ENCODE measurements at places on chromosomes 6 and 20.

- DNase-seq, result no peak
These were observed 25.8 kb downstream of the BCAS4 start for GRCh38 chr20:50820515-50821256.

DNA sequence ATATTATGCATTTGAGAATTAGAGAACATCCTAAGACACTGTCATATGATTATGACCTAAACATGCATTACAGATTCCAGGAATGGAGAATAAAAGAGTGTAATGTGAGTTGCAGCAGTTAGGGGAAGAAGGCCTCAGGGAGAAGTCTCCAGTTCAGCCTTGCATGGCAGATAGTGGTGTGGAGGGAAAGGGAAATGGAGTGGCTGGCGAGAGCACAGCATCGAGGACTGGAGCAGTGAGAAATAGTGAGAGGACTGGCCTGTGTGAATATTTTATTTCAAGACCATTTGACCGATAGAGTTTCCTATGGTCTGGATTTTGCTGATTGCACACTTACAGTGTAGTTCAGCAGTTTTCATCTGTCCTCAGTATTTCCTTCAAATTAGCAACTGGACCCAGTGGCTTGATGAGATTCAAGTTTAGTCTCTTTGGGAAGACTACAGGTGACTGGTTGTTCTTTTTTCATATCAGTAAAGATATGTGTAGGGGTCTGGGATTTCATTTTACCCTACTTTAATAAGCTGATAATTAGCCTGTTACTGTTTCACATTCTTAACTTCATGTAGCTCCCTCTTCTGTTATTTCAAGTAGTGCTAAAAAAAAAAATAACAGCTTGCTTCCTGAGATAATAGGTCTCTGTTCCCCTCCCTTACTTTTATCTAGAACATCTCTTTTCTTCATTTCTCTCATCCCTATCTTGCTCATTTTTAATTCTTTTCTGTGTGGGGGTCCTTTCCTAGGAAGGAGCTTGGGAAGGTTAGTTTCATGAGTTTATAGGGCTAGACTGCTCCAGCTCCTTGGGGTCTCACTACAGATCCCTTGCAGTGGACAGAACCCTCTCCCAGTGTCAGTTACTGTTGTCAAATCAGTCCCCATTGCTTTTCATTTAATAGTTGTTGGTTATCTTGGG lies 27.9 kb downstream of the BLTP3A start:
- DNase-seq, result no peak

DNA sequence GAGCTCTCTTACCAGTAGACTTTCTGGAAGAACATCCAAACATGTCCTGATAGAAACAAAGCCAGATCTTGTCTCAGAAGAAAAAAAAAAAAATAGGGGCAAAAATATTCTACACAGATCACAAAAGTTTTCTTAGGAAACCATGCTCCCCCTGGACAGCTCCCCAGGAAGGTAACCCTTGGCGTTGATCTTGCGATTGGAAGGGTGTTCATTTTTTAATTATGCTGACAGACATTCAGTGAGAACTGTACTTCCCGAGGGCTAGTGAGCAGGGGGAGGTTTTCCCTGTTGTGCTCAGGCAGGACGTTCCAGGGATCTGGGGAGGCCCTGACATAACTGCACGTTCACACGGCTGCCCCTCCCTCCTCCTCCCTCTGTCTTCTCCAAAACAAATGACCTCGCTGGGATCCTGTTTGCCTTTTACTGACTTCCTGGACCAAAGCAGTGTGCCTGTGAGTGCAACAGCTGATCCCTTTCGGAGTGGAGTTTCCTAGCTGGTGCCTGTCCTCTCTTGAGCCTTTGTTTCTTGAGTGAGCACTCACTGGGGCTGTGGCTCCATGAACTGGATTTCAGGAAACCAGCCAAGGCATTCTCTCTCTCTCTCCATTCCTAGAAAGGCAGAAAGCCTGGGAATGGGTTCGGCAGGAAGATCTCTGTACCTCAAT lies 46.7 kb downstream of the MARCKS start:
- DNase-seq, result peak; percentile 24

DNA sequence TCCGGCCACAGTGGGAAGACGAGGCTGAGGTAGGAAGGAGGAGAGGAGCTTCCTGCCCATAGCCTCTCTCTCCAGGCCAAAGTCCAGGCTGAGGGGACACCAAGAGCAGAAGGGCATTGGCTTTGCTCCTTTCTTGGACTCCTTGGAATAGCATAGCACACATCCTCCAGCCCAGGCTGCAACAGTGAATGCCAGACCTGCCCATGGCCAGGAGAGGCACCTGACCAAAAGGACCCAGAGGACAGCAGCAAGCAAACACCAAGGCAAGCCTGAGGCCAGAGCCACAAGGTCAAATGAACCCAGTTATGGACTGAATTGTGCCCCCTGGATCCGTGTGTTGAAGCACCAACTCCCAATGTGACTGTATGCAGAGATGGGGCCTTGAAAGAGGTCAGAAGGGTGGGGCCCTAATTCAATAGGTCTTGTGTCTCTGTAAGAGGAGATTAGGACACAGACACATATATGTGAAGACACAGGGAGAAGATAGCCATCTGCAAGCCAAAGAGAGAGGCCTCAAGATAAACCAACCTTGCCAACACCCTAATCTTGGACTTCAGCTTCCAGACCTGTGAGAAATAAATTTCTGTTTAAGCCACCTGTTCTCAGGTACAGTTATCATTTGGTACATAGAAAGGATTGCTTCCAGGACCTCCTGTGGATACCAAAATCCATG lies 126.5 kb upstream of the NXT1 start:
- DNase-seq, result no peak

- DNase-seq, result no peak
These were observed 154.9 kb upstream of the EPHA7 start for GRCh38 chr6:93574299-93574698.

DNA sequence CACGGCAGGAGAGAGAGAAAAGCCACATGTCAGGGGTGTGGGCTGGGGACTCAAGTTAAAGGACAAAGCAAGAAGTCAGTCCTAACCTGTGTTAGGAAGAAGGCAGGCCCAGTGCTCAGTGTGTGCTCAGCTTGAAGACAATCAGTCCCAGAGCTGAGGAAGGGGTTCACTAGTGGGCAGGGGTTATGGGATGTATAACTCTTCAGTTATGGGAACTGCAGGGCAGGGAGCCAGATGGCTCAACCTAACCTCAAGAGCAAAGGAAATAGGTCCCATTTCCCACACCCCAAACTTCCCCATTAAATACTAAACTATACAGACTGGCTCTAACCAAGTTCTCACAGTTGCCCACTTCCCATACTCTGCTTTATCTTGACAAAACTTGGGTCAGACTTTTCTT lies 7.4 kb upstream of the SSTR4 start:
- DNase-seq, result no peak

- no peak for DNase-seq
These were observed 76.8 kb downstream of the UNC5CL start for GRCh38 chr6:40962241-40962640.

GRCh38 chr6:161890832-161891297 lies 617.0 kb upstream of the AGPAT4 start:
- DNase-seq, result no peak

DNA sequence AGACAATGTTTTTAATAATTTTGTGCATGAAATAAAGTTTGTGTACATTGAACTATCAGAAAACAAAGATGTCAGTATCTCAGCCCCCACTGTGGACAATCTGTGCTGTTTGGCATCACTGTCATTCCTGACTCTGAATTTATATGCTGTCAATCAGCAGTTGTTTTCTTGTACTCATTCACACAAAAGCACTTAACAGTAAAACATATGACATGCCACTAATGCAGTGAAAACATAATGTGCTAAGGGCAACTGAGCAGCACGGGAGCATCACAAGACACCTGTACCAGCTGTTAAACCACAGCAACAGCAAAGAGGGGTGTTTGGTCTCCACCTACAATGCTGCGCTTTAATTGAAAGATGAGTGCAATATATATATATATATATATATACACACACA lies 647.8 kb upstream of the SLC35B3 start:
- DNase-seq, result no peak

DNA sequence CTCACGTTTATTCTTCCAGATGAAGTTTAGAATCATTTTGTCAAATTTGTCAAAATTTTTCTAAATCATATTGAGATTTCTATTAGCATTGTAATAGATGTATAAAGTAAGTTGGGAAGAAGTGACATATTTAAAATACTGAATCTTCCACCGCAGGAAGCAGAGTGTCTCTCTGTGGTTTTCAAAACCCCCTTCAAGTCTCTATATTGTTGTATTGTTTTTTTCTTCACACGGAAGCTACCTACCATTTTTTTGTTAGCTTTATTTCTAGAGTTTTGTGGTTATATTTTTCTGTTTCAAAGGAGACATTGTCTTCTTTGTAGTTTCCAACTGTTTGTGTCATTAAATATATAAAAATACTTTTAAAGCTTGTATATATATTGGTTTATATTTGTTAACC lies 188.6 kb downstream of the ZDHHC14 start:
- no peak for DNase-seq

DNA sequence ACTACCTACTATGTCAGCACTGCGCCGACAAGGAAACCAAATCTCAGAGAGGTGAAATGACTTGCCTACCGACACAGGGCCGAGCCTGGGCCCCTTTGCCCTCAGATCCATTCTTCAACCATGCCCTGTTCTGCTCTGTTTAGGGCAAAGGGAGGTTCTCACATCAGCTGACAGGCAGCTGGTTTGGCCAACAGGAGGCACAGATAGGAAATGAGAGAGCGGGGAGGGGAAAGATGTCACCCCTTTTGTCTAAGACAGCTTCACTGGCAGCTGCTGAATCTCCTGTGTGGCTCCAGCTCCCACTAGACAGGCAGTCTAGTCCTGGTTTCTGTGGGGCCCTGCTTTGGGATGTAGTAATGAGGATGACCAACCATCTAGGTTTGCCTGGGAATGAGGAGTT lies 158.7 kb downstream of the TMEM200A start:
- no peak for DNase-seq

- DNase-seq, result no peak
These were observed 118.0 kb downstream of the B3GAT2 start for GRCh38 chr6:70838907-70839285.
